GM12878 (cell line): ENCODE measurements at places on chromosomes 6 and 20.

- DNase-seq = no peak
These were observed 117.3 kb downstream of the MYB start for GRCh38 chr6:135298455-135298854.

DNA sequence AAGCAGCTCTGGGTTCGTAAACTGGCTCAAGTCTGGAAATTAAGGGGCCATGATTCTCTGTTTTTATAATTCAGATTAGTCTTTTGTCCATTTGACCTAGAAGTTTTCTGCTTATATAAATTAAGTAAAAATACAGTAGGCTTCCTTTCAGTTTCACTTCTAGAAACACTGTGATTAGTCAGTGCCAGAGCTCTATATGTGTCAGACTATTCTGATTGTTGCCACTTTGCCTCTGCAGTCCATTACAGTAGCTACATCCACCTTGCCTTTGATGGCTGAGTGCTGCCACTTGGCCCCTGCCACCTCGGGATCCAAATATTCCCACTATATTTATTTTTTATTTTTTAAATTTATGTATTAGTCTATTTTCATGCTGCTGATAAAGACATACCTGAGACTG, 7.9 kb downstream of the ZC2HC1B start:
- DNase-seq = peak; percentile 11

GRCh38 chr20:60010689-60011458, 52.7 kb downstream of the CDH26 start:
- no peak for DNase-seq

GRCh38 chr20:38277691-38278090, 17.2 kb upstream of the KIAA1755 start:
- DNase-seq = no peak

DNA sequence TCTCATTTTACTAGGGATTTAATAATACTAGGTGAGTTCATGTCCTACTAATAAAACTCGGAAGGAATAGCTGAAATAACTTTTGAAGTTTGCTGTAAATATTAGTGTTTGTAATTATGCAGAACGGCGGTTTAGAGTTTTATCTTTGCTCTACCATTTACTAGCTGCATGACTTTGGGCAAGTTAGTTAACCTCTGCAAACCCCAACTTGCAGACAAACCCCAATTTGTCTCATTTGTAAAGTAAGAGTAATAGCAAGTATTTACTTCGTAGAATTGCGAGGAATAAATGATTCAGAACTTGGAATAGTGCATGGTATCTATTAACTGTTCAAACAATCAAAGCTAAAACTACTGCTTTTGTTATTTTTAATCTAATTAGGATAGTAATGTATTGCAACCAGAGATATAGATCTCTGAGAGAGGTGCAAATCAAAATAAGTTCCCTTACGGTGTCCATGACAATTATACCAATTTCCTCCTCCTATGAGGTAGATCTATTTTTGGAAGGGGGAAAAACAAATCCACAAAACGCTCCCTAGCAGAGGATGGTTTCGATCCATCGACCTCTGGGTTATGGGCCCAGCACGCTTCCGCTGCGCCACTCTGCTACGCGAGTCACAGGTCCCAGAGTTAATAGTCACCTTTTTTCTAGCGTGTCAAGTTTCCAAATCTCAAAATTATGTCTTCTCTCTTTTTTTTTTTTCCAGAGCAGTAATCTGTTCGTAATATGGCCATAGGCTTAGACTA, 35.1 kb upstream of the BTN3A2 start:
- no peak for DNase-seq

GRCh38 chr20:5748246-5748645, 2.0 kb upstream of the SHLD1 start:
- no peak for DNase-seq

GRCh38 chr6:45419571-45420082, 41.9 kb upstream of the SUPT3H start:
- no peak for DNase-seq

- DNase-seq = no peak
These were observed 131.1 kb downstream of the PXDC1 start for GRCh38 chr6:3620389-3620788.

DNA sequence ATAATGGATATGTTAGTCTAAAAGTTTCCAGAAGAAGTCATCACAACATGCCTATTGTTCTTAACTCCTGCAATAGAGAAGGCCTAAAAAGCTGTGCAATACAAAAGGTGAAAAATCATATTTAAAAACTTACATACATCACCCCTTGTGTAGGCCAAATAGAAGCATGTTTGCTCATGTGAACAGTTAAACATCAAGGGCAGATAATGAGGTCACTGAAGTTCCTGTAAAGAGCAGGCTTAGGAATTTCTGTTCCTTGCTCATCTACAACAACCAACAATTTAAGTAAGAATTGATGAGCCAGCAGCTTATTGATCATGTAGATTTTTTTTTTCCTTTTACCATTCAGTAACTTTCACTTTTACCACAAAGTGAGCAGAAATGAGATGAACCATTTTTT, 7.5 kb upstream of the NUP153 start:
- DNase-seq = no peak

GRCh38 chr6:56368491-56368890, 121.1 kb upstream of the COL21A1 start:
- no peak for DNase-seq

- DNase-seq = no peak
These were observed 3.6 kb upstream of the ABHD12 start for GRCh38 chr20:25394276-25394675.

DNA sequence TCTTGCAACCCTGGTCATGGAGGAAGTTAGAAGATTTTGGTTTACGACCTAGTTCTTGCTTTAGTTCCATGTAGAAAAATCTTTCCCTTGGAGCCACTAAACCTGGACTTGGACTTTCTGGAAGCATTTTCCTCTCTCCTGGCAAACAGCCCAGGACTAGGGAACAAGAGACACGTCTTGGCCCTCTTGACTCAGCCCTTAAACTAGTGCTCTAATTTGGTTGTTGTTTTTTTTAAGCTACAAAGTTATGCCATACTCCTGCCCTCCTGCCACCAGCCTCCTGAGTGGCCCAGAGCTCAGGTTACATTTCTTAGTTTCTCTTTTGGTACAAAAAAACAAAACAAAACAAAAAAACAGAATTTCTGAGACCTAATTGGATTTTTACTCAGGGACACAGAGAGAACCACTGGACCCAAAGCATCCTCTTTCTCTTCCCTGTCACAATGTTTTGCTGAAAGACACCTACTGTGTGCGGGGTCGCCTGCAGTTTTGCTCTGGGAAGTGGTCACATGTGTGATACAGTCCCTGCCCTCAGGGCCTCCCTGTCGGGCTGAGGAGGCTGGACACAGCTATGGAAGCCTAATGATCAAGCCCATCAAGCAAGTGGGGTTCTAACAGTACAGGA, 32.3 kb upstream of the SCUBE3 start:
- DNase-seq = no peak

GRCh38 chr20:10963717-10964266, 290.0 kb upstream of the JAG1 start:
- DNase-seq = no peak

DNA sequence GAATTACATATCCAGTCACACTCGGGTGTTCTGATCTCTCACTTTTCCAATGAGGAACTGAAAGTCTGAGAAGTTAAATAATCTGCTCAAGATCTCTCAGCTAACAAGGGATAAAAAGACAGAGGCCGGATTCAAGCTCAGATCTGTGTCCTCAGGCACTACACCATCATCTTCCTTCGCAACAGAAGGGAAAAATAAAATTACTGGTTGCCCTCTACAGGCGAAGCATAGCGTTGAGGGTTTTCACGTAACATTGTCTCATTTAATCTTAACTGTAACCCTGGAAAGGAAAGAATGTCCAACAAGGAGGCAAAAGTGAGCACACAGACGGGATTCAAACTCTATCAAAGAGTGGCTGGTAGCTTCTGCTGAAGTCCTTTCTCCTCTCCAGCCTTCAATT, 67.8 kb upstream of the ANKEF1 start:
- no peak for DNase-seq

DNA sequence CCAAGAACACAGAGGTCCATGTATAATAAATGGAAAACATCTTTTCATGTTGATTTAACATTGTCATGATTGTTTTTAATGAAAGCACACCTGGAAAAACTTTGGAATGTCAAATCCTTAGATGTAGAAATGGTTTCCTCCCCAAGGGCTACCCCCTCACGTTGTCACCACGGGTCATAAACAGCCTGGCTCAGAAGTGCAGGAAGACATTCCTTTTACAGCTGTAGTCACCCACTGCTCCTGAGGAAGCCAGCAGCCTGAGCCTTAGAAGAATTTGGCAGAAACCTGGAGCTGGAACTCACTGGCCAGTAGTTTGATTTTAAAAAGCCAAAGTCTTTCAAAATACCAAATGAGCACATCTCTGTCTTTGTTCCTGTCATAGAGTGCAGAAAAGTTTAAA, 23.7 kb downstream of the ADGRF5 start:
- no peak for DNase-seq

DNA sequence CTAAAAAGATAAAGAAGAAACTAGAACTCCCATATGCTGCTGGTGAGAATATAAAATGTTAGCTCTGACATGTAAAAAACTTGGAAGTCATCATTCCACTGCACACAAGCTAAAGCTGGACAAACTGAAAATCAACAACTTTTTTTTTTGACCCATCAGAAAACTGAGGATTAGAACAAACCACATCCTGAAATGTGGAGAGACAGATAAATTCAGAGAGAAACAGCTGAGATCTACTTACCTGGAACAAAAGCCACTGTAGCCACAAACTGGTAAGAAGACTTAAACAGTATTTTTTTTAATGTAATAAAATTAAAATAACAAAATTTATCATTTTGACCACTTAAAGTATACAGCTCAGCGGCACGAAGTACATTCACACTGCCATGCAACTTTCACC, 408.5 kb upstream of the RGS17 start:
- no peak for DNase-seq

DNA sequence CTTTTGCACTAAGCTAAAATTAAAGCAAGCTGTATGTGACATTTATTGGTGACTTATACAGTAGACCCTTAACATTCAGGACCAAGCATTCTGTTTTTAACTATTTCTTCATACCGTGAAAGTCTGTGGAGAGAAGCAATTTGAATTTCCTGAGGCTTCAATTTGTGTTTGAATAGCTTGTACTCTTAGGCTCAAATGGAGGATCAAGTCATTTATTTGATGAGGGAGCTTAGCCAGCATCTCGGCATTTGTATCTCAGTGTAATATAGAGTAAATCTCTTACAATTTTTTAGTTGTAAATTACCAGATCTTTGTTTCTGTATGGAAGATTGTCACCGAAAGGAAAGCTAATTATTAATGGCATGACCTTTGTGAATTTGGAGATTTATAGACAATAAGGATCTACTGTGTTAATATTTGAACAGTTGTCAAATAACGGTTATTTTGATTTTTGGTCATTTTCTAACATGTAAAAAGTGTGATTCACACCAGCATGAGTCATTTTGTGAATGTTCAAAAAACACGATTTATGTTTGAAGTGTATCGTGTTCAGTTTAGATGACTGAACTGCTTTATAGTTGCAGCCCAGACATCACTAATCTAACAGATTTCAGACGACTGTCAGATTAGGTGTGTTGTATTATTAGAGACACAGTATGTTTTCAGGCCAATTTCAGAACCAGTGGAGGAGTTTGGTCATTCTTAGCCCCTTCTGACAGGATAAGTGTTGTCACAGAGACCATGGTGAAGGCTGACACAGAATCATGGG, 332.9 kb downstream of the CDKAL1 start:
- DNase-seq = no peak

DNA sequence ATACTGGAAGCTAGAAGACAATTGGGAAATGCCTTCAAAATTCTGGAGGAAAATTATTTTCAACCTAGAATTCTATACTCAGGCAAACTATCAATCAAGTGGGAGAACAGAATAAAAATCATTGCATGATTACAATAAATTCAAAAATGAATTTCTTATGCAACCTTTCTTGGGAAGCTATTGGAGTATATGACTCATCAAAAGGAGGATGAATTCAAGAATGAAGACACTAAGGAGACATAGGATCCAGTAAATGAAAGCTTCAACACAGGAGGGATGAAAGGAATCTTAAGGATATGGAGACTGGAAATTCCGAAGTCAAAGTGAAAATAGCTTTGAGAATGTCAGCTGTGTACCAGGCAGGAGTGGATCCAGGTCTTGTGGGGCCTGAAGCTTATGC, 12.6 kb upstream of the UBR2 start:
- no peak for DNase-seq

- no peak for DNase-seq
These were observed 49.0 kb downstream of the STK35 start for GRCh38 chr20:2150660-2151059.

DNA sequence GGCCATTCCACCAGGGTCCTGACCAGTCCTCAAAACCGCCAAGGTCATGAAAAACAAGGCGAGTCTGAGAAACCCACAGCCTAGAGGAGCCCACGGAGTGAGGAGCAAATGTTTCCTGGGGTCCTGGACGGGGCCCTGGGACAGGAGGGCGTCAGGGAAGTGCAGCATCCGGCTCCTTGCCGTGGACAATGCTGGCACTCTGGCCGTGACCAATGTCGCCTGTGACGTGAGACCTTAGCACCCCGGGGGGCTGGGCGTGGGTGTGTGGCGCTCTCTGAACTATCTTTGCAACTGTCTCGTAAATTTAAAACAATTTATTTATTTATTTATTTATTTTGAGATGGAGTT, 34.1 kb upstream of the SLCO4A1 start:
- DNase-seq = no peak

DNA sequence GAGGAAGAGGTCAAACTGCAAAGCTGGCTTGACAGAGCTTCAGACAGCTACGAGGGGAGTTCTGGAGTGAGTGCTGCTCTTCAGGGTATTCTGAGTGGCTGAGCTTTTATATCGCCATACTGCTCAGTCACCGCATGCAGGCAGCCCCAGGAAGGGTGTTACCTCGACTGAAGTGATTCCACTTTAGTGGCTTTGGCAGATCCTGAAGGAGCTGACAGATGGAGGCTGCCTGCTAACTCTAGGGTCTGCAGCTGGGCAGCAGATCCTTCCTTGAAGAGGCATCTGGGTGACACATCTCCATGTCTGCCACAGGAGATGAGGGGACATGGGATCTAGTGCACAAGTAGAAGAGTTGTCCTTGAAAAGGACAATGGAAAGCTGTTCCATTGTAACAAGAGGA, 3.7 kb upstream of the DEK start:
- no peak for DNase-seq
